ENCODE measurements at places on chromosomes 6 and 20.
A peak's percentile ranks its signal among the peaks of the same experiment; 100 is the strongest.

GRCh38 chr6:11200356-11200755 is 32.1 kb downstream of the NEDD9 start:
- peak; percentile 40 for DNase-seq

GRCh38 chr20:50381771-50382593 is 128.2 kb upstream of the PTPN1 start:
- no peak for DNase-seq

- DNase-seq, result peak; percentile 34
Measured at GRCh38 chr6:11330413-11330760, 97.9 kb upstream of the NEDD9 start.

- DNase-seq, result peak; percentile 70
Measured at GRCh38 chr6:148389086-148389485, 46.4 kb downstream of the SASH1 start.

DNA sequence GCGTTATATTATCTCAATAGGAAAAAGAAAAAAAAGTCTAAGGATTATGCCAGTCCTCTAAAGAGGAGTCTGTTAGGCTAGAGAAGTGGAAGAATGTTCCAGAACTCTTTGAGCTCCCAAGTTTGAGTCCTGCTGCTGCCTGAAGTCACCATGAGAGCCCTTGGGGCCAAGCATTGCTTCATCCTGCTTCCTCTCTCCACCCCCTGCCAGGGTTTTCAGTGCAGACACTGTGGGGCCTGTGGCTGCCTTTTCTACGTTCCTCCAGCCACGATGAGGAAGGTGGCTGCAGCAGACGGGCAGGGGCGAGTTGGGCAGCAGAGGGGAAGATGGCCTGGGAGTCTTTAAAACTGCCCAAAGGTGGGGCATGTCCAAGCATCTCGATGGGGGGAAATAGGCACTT is 214.4 kb upstream of the KCNG1 start:
- DNase-seq, result no peak

- no peak for DNase-seq
Measured at GRCh38 chr20:59125332-59125731, 38.3 kb upstream of the ZNF831 start.

- no peak for DNase-seq
Measured at GRCh38 chr6:51562198-51562597, 525.2 kb downstream of the PKHD1 start.
